ENCODE measurements at places on chromosomes 7 and 10.

DNA sequence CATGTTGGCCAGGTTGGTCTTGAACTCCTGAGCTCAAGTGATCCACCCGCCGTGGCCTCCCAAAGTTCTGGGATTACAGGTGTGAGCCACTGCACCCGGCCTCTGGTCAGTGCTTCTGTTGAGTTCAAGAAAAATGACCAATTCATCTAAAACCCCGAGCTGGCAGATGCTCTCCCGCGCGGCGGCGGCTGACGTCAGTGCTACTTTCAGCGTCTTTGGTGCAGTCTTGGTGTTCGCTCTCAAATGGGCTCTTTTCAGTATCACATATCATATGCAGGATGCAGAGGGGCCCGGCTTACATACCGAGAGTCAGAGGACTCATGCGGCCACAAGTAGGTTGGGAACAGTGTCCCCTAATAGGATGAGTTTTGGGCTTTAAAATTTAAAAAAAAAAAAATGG is 125.9 kb downstream of the CUX1 start:
- no peak overlapping the region for H3K27ac ChIP-seq
- no peaks in the 10 kb centered on the region for H3K27me3 ChIP-seq
- H3K36me3 ChIP-seq = peaks cover 15% of the 10 kb centered on the region
- peaks cover 28% of the 10 kb centered on the region for H3K4me1 ChIP-seq
- DNase-seq = no peak

GRCh38 chr10:118635674-118636402 is 40.4 kb upstream of the PRLHR start:
- no peak overlapping the region for H3K4me3 ChIP-seq
- no peaks in the 10 kb centered on the region for H3K36me3 ChIP-seq
- no peaks in the 10 kb centered on the region for H3K27me3 ChIP-seq
- DNase-seq = no peak
- no peak overlapping the region for H3K27ac ChIP-seq

DNA sequence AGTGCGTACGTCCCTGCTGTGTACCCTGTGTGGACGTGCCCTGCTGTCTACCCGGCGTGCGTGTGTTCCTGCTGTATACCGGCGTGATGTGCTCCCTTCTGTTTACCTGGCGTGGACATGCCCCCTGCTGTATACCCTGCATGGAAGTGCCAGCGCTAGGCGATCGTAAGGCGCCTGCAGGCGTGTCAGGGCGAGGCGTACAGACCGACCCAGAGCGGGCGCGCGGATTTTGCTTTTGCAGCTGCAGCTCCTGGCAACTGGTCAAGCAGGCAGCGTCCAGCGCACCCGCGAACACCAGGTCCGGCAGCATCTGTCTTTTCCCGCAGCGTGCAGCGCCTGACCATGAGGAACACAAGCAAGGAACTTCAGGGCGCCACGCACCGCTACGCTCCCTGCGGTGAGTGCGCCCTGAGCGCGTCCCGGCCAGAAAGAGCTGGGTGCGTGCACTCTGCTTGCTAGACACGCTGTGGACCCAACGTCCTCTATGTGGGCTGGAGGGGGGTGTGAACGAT is 680 bp downstream of the C7orf57 start:
- no peaks in the 10 kb centered on the region for H3K4me1 ChIP-seq
- H3K4me3 ChIP-seq = no peak overlapping the region
- H3K27me3 ChIP-seq = no peaks in the 10 kb centered on the region
- H3K36me3 ChIP-seq = no peaks in the 10 kb centered on the region
- no peak for DNase-seq

DNA sequence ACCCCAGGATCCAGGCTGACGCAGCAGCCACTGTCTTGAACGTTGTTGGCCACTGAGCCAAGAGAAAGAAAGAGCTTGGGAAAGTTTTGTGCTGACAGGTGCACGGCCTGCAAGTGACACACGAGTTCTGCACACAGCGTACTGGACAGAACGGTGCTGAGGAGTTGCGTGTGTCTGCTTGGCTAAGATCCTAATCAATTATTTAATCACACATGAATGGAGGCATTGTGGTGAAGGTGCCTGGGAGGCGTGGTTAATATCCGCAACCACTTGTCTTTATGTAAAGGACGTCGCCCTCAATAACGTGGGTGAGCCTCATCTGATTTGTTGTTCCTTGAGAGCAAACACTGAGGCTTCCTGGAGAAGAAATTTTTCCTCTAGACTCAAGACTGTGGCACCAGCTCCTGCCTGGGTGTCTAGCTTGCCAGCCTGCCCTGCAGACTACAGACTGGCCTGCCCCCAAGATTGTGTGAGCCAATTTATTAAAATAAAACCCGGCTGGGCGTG is 16.6 kb upstream of the GNA12 start:
- no peaks in the 10 kb centered on the region for H3K27me3 ChIP-seq
- no peak for DNase-seq
- no peak overlapping the region for H3K4me3 ChIP-seq
- H3K27ac ChIP-seq = no peak overlapping the region
- H3K36me3 ChIP-seq = no peaks in the 10 kb centered on the region

DNA sequence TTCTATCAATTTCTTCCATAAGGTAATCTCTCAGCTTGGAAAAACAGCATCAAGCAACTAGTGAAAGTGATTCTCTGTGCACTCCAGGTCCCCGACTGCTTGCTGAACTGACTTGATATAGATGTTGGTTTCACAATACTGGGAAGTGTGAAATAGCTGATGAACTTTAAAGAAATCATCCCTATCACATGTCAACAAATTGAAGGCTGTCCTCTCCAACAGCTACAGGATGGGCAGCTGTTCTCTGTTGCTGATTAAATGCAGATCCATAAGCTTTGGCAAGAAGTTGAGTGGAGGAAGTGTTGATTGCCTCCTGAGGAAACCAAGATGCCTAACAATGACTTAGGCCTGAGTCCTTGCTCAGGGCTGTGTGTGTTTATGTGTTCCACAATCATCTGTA is 130.4 kb upstream of the GDF10 start:
- no peaks in the 10 kb centered on the region for H3K36me3 ChIP-seq
- no peaks in the 10 kb centered on the region for H3K27me3 ChIP-seq
- DNase-seq = no peak
- H3K4me1 ChIP-seq = no peaks in the 10 kb centered on the region

- no peak overlapping the region for H3K4me3 ChIP-seq
- no peaks in the 10 kb centered on the region for H3K4me1 ChIP-seq
- H3K27me3 ChIP-seq = peaks cover 5% of the 10 kb centered on the region
- H3K36me3 ChIP-seq = no peaks in the 10 kb centered on the region
- DNase-seq = no peak
Measured at GRCh38 chr10:71094712-71095390, 117.5 kb upstream of the UNC5B start.

- no peak overlapping the region for H3K4me3 ChIP-seq
- H3K27me3 ChIP-seq = no peaks in the 10 kb centered on the region
- H3K27ac ChIP-seq = no peak overlapping the region
- no peaks in the 10 kb centered on the region for H3K4me1 ChIP-seq
- no peaks in the 10 kb centered on the region for H3K36me3 ChIP-seq
Measured at GRCh38 chr10:22856444-22857074, 71.3 kb upstream of the ARMC3 start.

DNA sequence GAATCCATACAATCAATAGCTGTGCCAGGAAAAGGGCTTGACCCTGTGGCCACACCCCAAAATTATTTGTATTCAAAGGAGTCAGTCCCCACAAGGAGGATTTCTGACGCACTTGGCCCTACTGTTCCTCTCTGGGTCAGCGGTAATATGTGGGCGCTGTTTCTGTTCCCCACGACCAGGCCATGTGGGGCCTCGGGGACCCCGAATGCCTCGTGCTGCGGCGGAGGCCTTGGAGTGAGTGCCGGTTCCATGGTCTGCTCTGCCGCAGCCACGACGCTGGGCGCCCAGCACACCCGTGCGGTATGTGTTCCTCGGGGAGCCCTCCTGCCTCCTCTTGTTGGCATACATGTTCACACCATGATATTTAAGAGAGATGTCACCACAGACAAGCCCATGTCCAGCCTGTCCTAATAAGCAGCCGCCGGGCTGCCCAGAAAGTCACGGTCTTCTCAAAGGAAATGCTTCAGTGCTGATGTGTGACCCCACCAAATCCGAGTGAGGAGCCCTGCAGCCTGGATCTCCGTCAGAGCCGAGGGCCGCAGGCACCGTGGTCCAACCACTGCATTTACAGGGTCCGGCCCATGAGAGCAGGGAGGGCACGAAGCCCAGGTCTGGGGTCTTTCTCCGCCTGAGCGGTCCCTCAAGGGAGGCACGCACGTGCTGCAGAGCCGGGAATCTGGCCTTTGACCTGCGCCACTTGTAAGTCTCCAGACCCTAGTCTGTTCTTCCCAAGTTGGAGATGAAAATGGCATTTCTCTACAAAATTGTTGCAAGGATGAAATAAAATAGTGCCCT is 36.0 kb downstream of the EN2 start:
- no peak overlapping the region for H3K27ac ChIP-seq
- H3K27me3 ChIP-seq = peaks cover 5% of the 10 kb centered on the region
- no peaks in the 10 kb centered on the region for H3K36me3 ChIP-seq
- H3K4me1 ChIP-seq = no peaks in the 10 kb centered on the region

GRCh38 chr7:73742338-73742752 is 3.7 kb upstream of the ABHD11 start:
- no peaks in the 10 kb centered on the region for H3K27me3 ChIP-seq
- peaks cover 3% of the 10 kb centered on the region for H3K36me3 ChIP-seq
- DNase-seq = no peak
- H3K27ac ChIP-seq = no peak overlapping the region

GRCh38 chr7:66698652-66699205 is 41.8 kb upstream of the RABGEF1 start:
- no peak for DNase-seq
- no peaks in the 10 kb centered on the region for H3K27me3 ChIP-seq
- H3K4me1 ChIP-seq = no peaks in the 10 kb centered on the region
- no peak overlapping the region for H3K4me3 ChIP-seq

DNA sequence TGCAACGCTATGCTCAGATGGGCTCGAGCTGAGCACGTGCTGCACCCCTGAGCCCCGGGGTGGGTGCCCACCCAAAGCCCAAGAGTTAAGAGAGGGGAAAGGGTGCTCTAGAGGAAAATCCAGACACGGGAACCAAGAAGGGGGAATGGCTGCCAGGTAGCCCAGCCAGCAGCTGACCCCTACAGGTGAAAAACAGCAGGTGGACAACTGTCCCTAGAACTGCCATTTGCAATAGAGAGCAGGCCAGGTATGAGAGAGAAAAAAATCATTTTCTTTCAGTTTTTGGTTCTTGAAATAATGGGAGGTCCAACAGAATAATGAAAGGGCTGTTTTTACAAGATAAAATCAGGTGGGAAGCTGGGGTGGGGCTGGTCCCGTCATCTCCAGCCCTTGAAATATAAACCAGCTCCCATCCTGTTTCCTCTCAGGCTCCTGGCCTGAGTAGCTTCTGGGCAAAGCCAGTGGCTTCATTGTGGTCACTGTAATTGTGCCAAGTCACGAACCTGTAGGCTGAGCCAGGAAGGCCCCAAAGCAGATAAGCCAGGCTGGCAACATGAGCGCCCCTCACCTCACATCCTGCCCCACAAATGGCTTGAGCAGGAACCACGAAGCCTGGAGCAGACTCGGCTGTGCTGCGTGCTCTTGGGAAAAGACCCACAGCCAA is 257.8 kb downstream of the SNX10 start:
- no peak overlapping the region for H3K27ac ChIP-seq
- DNase-seq = no peak
- no peak overlapping the region for H3K4me3 ChIP-seq
- peaks cover 15% of the 10 kb centered on the region for H3K27me3 ChIP-seq
- no peaks in the 10 kb centered on the region for H3K36me3 ChIP-seq

DNA sequence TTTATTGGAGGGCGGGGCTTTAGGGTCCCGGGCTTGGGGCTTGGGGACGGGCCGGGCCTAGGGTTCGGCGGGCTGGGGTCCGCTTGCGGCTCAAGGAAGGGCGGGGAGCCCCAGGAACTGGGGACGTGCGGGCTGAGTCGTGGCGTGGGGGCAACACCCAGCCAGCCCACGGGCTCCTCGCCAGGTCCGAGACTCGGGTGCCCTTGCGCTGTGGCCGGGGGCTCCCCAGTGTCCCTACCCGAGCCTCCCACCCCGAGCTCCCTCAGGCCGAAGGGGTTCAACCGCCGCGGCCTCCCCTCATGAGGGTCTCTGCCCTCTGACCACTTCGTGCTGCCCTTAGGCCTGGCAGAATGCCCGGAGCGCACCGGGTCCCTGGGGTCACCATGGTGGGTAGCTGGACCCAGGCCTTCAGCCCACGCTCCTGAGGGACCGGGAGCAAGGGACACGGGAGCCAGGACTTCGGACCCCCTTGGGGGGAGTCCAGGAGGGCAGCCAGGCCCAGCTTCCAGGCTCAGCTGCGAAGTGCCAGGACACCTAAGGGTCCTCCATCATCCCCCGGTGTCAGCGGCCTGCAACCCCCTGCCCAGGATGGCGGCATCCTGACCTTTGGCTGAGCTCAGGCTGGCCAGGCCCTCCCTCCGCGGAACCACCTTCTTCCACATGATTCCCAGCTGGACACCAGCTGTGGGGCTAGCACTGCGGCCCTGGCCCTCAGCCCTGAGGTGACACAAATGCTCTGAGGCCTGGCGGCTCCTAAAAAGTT is 524 bp upstream of the FUOM start:
- DNase-seq = no peak
- H3K4me1 ChIP-seq = peaks cover 11% of the 10 kb centered on the region
- H3K27me3 ChIP-seq = no peaks in the 10 kb centered on the region
- no peak overlapping the region for H3K4me3 ChIP-seq

DNA sequence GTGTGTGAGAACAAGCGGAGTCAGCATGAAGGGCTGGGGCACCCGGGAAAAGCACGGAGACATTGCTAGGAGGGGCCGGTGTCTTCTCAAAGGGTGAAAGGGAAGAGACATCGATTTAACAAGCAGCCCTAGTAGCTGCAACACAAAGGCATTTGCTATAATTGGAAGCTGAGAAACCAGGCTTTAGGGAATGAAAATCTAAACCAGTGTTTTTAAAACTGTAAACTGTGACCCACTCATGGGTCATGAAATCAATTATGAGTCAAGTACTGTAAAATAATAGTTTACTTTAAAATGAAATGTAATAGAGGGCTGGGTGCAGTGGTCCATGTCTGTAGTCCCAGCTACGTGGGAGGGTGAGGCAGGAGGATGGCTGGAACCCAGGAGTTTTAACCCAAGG is 128.7 kb upstream of the RHEB start:
- no peaks in the 10 kb centered on the region for H3K4me1 ChIP-seq
- no peaks in the 10 kb centered on the region for H3K36me3 ChIP-seq
- no peak for DNase-seq
- no peak overlapping the region for H3K27ac ChIP-seq
- peaks cover 25% of the 10 kb centered on the region for H3K27me3 ChIP-seq
